ENCODE measurements at places on chromosomes 13 and 19.

- no peak for DNase-seq
Measured at GRCh38 chr19:42232435-42232834, 10.0 kb downstream of the GSK3A start.

GRCh38 chr19:23321953-23322549 lies 71.9 kb upstream of the ZNF724 start:
- DNase-seq: no peak

GRCh38 chr19:53047379-53047778 lies 2.8 kb downstream of the ERVV-2 start:
- DNase-seq: no peak

- no peak for DNase-seq
Measured at GRCh38 chr19:35601971-35602370, 10.6 kb upstream of the HAUS5 start.

DNA sequence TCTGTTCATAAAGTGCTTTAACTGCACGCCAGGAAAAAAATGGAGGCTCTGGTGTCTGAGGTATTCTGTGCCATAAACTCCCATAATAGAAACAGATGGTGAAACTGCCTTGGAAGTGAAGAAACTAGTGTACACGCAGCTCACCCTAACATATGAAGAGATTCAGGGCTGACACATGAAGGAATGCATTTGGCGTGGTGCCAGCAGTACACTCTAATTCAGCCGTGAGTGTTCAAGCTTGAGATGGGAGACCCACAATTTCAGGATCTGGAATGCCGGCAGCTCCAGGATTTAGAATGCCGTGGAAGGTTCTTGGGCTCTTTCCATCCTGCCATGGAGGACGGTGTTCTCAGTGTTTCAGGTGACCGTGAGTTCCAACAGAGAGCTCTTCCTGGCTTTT lies 478.4 kb downstream of the TSHZ3 start:
- no peak for DNase-seq

GRCh38 chr13:51262501-51263211 lies 40.5 kb downstream of the FAM124A start:
- no peak for DNase-seq

DNA sequence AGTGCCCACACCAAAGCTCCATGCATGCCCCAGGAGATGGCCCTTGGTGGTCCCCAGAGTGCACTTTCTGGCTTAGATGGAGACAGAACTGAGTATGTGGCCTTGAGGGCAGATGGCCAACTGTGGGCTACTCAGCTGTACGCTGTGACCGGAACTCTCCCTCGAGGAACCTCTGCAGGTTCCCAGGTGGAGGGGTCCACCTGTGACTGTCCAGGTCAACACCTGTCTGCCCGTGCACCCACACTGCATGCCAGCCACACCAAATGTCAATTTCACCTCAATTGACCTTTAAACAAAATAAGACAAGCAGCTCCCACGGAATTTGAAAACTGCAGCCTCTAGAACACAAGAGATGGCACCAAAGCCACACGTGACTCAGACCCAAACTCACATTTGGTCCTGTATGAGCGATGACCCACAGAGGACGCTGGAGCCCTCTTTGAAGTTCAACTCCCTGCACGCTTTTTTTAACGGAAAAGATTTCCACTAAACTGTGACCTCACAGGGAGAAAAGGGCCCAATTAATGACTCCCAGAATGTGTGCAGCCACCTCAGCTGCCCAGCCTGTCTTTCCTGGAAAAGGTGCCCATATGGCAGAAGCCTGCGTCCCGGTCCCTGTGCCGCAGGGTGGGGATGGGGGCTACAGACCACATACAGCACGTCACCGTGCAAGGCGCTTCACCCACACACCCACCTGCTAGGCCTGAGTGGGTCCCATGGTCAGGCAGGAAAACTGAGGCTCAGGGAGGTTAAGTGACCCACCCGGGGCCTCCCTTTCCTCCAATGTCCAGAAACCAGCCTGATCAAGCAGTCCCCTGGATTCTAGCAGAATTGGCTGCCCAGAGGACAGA lies 47.7 kb downstream of the KLF2 start:
- no peak for DNase-seq

- DNase-seq: no peak
Measured at GRCh38 chr19:17909003-17909732, 23.6 kb upstream of the CCDC124 start.

DNA sequence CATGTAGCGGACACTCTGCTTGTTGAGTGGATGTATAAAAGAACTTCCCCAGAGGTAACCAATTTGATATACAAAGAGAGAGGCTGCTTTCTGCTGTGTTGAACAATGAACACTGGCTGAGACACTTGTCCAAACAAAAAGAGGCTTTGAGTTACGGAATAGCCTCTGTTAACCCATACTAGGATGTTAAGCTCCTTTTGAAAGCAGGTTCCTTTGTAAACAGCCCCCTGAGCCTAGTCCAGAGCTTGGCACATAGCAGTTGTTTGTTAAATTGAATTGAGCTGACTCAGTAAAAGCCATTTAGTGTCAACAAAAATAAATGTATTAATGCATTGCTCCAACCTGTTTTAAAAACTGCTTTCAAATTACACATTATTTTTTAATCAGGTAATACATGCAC lies 200.1 kb downstream of the MZT1 start:
- no peak for DNase-seq

DNA sequence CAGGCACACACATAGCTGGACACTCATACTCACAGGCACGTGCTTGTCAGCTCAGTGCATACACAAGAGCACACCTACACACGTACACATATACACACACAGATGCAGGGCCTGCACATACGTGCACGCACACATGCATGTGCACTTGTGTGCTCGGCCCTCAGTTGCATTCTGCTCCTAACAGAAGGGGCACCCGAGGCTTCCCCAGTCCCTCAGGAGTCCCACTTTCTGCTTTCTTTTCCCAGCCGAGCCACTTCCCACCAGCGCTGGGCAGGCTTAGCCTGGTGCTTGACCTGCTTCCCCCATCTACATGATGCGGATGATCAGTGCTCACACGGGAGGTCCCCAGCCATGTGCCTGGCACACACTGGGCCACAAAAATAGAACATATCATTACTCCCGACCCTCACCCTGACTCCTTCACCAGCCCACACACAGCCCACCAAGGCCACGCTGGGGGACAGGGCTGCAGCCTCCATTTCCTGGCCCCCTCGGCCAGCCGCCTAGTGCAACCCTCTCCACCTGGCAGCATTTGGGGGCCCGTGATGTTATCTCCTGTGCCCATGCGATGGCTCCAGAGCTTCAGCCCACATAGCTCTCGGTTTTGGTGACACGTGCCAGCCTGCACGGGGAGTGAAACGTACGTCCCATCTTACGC lies 125.2 kb upstream of the SPACA7 start:
- DNase-seq: no peak

DNA sequence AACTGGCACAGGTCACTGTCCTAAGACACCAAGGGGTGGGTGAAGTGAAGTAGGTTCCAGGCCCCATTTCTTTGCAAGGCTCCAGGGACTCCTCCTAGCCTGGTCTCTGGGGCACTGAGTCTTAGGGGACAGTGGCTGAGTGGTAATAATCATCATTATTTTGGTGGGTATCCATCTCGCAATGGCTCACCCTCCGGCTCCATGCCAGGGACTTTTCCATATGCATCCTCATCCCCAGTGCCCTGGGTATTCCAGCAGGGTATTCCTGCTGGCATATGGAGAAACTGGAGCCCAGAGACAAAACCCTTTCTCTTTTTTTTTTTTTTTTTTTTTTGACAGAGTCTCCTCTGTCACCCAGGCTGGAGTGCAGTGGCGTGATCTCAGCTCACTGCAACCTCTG lies 2.5 kb downstream of the PDE4A start:
- no peak for DNase-seq

- no peak for DNase-seq
Measured at GRCh38 chr13:35855531-35856019, 275.6 kb downstream of the DCLK1 start.

DNA sequence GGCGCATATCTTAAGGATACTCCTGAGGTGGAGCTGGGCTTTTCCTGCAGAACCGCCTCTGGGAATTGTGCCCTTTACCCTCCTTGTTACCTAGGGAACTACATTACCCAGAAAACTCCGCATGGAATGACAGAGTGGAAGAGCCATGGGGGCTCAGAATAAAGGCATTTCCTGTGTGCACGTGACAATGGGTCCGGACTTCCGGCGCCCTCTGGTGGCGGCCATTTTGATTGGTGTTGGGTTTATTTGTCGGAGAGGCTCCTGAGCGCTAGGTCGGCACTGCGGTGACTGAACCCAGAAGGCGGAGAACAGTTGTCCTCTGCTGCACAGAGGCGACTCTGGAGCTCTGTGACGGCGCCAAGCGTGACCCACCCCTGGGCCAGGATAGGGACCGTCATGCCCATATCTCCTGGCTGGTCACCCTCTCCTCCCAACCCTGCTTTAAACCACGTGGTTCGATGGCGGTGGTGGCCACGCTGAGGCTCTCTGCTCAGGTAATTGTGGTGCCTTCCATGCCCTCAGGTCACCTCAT lies at the start of gene ZNF587B:
Gene ZNF587B (plus strand): TSS at position 229 of the 532 bp plus-strand sequence. CDS start 230 bp downstream, at position 459.
- DNase-seq: peak; percentile 21

DNA sequence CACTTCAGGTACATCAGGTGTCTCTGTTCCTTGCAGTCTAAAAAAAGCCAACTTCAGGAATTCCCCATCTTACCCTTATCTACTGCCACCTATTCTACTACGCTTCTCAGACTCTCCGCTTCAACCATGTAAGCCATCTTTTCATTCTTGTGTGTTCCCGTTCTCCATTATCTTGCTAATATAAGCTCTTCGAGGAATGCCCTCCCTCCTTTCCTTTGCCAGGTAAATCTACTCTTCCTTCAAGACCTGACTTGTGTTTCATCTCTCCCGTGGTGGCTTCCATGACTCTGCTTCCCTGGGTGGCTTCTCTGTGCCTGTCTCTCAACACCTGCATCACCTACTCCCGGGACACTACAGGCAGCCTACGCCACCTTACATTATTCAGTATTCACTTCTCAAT lies 42.3 kb upstream of the MEDAG start:
- no peak for DNase-seq

GRCh38 chr19:46967578-46968032 lies 52.0 kb upstream of the NPAS1 start:
- DNase-seq: no peak

DNA sequence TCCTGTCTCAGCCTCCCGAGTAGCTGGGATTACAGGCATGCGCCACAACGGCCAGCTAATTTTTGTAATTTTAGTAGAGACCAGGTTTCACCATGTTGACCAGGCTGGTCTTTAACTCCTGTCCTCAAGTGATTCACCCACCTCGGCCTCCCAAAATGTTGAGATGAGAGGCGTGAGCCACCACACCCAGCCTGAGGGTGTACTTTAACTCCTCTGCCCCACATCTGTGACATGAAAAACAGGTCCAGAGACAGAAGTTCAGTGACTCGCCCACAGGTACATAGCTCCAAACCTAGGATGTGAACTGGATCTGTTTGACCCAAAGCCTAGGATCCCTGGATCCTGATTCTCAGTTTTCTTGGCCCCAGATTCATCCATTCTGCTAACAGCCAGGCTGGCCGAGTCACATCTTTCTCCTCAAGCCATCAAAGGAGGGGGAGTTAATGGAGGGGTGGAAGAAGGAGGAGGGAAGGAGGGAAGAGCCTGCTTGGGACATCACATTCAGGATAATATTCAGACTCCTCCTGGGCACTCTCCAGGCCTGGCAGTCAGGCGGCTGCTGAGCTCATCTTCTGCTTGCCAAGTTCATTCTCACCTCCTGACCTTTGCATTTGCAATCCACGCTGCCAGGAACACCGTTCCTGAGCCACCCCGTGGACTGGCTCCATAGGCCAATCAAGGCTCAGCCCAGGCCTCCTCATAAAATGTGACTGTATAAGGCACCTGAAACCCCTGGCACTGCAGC lies 3.1 kb downstream of the SPC24 start:
- no peak for DNase-seq
